ENCODE measurements at places on chromosomes 13 and 19.

DNA sequence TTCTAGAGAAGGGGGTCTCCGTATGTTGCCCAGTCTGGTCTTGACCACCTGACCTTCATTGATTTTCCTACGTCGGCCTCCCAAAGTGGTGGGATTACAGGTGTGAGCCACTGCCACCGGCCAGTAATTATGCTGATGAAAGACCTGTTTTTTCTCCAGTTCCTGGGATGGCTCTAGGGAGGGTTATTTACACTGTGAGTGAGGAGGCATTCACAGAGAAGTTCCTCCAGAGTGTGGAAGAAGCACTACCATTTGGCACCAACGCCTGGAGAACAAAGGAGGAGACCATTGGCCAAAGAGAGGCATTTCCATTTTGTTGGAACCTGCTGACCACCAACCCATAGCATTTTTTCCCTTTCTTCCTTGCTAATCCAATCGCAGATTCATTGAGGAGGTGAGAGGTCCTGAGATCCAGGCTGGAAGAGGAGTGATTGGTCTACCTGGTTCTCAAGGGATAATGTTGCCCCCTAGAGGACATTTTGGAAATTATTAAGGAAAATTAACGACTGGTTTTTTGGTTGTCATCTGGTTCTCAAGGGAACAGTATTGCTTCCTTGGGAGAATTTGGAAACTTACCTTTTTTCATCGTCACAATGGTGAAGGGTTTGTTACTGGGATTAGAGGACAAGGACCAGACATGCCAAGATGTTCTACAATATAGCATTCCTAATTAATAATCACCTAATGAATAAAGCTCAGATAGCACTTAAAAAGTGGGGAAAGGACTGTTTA is 5.5 kb upstream of the SAE1 start:
- DNase-seq: peak; percentile 71

- DNase-seq: peak; percentile 84
Measured at GRCh38 chr13:51501592-51502152, 48.8 kb upstream of the INTS6 start.

- no peak for DNase-seq
Measured at GRCh38 chr19:16605553-16605994, 22.4 kb downstream of the MED26 start.

- DNase-seq: no peak
Measured at GRCh38 chr13:27573265-27573664, 47.1 kb downstream of the LNX2 start.

DNA sequence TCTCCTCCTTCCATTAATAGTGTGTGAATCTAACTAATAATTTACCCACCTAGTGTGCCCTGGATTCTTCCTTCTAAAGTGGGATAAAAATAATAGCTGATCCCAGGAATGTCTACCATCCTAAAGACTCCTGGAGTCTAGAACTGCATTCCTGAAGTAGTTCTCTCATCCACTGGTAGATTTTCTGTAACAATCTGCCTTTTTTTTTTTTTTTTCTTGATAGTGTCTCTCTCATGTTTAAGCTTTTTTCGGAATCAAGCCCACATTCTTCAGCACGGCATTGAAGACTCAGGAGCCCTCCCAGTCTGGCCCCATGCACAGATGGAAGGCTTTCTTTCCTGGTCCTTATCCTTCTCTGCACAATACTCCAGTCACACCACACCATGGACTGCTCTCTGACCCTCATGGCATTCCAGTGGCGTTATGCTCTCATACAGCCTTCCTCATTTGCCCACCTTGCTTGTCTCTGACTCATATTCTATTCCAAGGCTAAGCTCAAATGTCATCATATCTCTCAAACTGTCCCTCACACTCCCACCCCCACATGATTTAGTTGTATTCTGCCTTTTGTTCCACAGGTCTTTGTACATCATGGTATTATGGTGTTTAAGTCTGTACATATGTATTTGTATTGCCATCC is 68.7 kb upstream of the FRY start:
- DNase-seq: peak; percentile 26

- no peak for DNase-seq
Measured at GRCh38 chr13:102440259-102440936, 38.5 kb upstream of the FGF14 start.

DNA sequence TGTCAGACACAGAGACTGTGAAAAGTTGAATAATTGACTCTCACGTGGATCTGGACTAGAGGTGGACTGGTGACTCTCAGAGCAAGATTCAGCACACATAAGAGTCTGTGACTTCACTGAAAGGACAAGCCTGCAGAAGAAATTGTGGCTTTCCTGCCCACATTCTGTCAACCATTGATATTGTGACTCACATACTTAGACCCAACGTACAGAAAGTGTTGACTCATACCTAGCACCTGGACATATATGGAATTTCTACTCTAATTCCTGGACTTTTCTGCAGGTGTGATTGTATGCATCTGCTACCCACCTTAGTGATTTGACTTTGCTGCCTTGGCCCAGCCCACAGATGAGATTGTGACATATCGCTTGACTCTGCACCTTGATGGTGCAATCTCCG is 15.6 kb upstream of the ZNF730 start:
- DNase-seq: no peak

DNA sequence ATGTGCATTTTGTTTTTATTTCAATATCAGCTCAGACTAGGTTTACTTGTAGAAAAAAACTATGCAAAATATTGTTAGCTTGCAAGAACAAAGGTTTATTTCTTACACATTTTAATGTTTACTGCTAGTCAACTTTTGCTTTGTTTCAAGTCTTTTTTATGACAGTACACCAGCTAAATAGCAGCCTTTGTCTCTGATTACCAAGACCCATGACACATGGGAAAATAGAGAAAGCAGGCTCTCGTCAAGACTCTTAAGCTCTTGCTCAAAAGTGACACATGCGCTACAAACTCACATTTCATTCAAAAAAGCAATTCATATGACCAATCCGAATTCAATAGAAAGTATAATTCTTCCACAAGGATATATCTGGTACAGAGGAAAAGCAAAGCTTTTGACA is 642.3 kb upstream of the SLITRK1 start:
- DNase-seq: no peak

GRCh38 chr13:78215458-78216108 is 297.0 kb upstream of the EDNRB start:
- DNase-seq: no peak

DNA sequence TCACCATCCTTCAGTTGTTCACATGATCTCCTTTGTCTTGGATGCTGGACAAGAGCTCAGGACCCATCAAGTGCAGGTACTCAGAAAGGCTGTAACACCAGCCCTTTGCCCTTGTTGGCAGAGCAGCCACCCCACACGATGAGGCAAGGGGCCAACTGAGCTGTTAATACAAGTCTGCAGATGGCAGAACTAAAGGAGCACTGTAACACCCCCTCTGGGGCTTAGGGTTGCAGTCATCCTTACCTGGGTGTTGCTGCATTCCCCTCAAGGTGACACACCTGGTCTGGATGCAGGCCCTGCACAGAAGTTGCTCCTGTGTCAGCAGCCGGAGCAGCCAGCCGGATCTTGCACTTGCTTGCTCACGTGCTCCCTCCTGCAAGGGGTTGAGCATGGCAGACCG is 52.0 kb downstream of the STARD13 start:
- no peak for DNase-seq

DNA sequence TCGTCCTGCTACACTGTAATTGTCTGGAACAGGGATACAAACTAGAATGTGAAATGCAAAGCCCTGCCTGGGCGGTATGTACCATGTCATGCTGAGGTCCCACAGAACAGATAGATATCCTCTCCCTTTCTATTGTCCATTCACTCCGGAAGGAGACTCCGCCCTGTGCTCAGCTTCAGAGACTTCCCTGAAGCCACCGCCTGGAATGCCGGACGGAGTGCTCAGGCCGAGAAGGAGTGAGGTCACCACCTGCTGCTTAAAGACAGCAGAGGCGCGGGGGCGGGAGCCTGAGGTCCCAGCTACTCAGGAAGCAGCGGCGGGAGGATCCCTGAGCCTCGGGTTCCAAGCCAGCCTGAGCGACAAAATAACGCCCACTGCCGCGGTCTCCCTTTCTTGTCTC is 890 bp upstream of the ZNF611 start:
- no peak for DNase-seq

DNA sequence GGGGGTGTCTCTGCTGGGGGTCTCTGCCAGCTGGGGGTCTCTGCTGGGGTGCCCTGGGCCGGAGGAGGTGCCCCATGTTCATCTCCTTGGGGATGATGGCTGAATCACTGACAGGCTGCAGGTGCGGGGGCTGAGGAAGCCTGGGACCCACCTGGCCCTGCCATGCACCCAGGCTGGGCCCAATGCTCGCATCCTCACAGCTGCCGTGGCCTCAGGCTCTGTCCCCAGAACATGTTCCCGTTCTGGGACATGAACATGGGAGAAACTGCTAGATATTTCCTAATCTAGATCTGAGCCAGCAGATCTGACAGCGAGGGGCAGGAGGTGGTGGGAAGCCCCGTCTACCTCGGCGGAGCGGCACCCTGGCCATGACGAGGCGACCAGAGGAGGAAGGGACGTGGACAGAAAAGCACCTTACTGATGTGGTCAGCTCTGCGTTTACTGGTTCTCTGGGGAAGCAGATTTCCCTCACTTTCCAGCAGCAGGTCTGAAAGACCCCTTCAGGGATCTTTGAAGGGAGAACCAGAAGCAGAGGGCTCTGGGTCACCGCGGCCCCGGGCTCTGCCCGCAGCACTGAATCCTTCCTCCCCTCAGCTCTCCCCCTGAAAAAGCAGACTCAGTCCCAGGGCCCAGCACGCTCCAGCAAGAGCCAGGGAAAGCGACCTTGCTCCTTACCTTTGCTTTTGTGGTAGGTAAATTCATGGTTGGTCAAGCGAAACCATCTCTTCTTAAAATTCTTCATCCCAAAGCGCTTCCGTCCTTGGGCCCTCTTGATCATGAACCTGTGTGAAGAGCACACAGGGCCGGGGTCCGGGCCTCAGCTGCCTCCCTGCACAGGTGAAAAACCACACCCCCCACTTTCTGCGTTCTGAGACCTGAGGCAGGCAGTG is 26.5 kb upstream of the C13orf46 start:
- DNase-seq: no peak

- peak; percentile 38 for DNase-seq
Measured at GRCh38 chr13:19587635-19588300, 26.4 kb upstream of the TPTE2 start.

GRCh38 chr13:74732736-74733385 is 598.7 kb upstream of the KLF12 start:
- no peak for DNase-seq

GRCh38 chr19:28956961-28957360 is 256.0 kb downstream of the UQCRFS1 start:
- DNase-seq: peak; percentile 47

DNA sequence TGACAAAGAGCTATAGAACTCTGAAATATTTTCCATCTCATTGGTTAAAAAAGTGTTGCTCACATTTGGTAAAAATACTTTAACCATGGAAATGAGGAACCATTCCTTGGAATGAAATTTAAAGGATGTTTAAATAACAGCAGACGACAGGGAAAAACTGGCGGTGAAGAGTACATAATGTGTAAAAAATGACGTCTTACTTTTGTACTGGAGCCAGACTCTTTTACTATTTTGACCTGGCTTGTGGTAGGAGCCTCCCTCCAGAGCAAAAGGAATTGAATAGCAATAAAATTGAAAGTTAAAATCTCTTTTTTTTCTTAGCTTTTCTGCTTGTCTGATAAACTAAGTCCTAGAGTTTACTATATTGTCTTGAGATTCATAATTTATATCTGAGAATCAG is 426.2 kb upstream of the KLHL1 start:
- no peak for DNase-seq

GRCh38 chr13:74103196-74103595 is 31.0 kb downstream of the KLF12 start:
- no peak for DNase-seq

- no peak for DNase-seq
Measured at GRCh38 chr19:3659746-3660112, 33.1 kb upstream of the CACTIN start.

DNA sequence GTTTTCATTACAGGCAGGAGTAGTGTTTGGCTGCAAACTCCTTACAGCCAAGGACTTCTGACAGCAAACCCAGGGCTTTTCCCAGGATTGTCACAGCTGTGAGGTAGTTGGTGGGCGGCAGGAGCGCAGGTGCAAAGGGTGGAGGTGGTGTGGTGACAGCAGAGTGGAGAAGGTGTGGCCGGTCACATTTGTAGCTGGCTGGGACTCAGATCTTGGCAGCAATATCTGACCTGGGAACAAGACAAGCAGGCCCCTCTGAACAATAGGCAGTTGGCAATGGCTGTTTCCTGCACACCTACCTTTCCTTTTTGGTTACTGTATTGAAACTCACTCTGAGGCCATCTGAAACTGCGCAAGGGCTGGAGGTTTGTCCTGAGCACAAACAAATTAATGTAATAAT is 327.3 kb downstream of the COG6 start:
- DNase-seq: no peak

- no peak for DNase-seq
Measured at GRCh38 chr19:29662278-29662603, 3.0 kb upstream of the PLEKHF1 start.

- no peak for DNase-seq
Measured at GRCh38 chr13:64333888-64334287, 2896.2 kb downstream of the PCDH9 start.

DNA sequence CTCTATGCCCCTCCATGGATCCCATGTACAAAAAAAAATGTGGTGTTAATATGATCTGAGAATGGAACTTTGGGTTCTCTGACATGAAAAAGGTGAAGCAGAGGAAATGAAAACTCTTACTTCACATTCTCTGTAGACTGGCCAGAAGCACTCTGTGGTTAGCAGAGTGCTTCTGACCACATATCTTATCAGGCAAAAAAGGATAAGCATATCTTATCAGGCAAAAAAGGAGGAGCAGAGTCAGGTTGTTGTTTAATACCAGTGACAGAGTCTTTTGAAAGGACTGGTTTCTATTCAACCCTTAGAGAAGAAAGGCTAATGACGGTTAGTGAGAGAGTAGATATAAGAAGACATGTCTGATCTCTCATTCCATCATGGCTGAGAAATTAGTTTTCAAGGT is 1404.8 kb downstream of the SLITRK1 start:
- DNase-seq: no peak

GRCh38 chr13:20297181-20297580 is 65.1 kb upstream of the GJB6 start:
- DNase-seq: no peak

DNA sequence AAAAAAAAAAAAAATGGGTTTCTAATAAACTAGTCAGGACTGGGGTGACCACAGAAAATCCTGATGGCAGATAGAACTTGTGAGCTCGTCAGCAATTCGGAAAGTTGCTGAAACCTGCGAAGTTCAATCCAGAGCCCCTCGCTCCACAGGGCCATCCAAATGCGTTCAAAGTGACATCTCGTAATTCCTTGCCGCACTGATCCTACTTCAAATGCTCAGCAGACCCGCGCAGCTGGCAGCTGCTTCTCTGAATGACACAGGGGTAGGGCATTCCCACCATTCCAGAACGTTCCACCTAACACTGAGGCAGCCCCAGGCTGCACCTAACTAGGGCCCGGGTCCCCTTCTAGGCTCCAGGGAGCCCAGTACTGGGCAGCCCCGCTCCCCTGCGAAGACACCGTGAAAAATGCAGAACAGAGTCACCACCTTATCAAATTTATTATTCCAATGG is 4.8 kb upstream of the DAPK3 start:
- DNase-seq: no peak
